ENCODE measurements at places on chromosomes 1 and 21.

- no peak for DNase-seq
Observed at GRCh38 chr1:89855413-89856123, 34.7 kb downstream of the LRRC8D start.

- DNase-seq, result no peak
Observed at GRCh38 chr1:165793951-165794350, 25.3 kb upstream of the TMCO1 start.

DNA sequence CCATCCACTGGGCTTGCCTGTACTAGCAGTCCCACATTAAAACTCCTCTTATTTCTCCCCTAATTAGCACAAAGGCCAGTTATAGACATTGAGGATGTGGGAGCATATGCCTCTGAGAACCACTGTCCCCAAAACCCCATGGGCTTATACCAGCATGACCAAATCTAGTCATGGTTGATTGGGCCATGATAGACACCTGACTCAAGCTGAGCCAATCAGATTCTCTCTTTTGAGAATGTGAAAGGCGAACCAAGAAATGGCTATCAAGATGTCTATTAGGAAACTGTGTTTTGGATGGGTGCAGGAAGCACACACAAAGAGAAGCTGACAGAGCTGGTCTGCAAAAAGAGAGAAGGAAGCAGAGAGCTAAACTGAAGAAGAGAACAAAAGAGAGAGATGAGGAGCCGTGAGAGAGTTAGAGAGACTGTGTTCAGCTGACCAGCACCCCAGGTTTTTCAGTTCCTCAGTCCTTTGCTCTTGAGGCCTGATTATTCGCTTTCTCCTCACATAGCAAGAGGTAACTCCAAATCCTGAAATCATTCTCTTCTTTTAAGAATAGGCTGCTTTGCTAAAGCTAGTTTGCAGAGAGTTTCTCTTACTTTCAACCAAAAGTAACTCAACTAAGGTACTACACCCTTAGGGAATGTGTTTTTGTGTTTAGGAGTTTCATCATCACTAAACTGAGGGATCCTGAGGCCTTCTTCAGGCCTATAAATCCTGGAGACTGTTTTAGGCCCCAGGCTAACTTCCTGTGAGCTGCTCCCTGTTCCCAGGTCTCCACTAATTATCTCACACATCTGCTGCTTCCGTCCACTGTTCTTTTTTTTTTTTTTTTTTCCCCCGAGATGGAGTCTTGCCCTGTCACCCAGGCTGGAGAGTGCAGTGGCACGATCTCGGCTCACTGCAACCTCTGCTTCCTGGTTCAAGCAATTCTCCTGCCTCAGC lies 7.9 kb upstream of the TIPRL start:
- no peak for DNase-seq

GRCh38 chr1:67484492-67484891 lies 54.3 kb upstream of the SERBP1 start:
- no peak for DNase-seq

GRCh38 chr1:41364442-41365319 lies 3.4 kb downstream of the FOXO6 start:
- DNase-seq, result no peak

DNA sequence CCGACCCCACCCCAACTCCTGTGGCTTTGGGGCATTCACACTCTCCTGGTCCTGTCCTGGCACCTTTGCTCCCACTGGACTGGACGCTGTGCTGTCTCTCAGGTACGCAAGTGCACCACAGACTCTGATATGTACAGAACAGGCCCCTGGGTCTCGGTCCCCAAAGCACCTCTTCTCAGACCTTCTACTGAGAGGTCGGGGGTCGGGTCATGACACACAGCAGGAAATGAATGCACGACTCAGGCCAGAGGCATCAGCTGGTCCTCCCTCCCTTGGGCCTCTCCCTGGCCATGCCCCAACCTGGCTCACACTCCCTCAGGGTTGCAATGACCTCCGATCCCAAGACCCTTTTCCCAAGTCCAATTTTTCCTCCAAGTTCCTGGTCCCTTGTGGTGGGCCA lies 1.8 kb upstream of the KRTAP10-12 start:
- DNase-seq, result no peak
